ENCODE measurements at places on chromosomes 5 and 9.

- no peak for DNase-seq
Measured at GRCh38 chr9:132647355-132647754, 22.4 kb downstream of the DDX31 start.

DNA sequence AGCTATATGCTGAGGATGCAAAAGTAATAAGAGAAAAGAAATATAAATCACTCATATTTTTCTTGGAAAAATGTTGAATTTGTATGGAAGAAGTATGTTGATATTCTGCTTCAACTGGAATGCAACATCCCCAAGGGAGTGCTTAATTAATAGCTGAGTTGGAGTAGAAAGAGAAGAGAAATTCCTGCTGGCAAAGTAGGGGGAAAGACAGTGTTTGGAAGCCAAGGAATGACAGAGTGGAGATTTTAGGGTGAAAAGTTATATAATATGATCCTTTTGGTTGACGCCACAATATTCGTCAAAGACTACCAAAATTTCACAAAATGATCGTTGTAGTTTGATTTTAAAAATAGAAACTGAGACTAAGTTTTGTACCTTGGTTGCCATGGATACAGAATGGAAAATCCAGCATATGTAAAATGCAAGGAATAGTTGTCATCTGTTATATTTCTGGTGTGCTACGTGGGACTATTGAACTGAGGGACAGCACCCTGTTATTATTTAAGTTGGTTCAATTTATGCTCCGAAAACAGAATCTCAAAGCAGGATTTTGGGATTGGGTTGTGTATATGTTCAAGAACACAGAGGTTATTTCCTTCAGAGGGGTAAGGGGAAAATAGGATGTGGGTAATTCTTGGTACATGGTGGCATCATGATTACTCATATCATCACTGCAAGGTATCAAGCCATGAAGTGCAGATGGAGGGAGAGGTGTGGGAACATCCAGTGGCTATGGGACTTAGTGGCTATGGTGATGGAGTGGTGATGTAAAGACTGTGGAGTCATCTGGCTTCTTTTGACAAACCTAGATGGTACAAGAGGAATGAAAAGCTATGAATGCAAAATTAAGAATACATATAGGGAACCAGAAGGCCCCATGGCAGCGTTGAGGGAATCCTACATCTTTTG, 61.0 kb downstream of the SUB1 start:
- DNase-seq: no peak

- no peak for DNase-seq
Measured at GRCh38 chr5:1016476-1016875, 7.9 kb downstream of the NKD2 start.

GRCh38 chr9:135334953-135335460, 144.6 kb upstream of the PPP1R26 start:
- DNase-seq: no peak

- no peak for DNase-seq
Measured at GRCh38 chr9:132857616-132858342, 20.3 kb downstream of the AK8 start.

GRCh38 chr9:137639303-137640051, 20.7 kb downstream of the EHMT1 start:
- DNase-seq: no peak

GRCh38 chr5:128632264-128632663, 94.2 kb upstream of the FBN2 start:
- no peak for DNase-seq

GRCh38 chr5:122154910-122155309, 25.6 kb downstream of the ZNF474 start:
- no peak for DNase-seq

DNA sequence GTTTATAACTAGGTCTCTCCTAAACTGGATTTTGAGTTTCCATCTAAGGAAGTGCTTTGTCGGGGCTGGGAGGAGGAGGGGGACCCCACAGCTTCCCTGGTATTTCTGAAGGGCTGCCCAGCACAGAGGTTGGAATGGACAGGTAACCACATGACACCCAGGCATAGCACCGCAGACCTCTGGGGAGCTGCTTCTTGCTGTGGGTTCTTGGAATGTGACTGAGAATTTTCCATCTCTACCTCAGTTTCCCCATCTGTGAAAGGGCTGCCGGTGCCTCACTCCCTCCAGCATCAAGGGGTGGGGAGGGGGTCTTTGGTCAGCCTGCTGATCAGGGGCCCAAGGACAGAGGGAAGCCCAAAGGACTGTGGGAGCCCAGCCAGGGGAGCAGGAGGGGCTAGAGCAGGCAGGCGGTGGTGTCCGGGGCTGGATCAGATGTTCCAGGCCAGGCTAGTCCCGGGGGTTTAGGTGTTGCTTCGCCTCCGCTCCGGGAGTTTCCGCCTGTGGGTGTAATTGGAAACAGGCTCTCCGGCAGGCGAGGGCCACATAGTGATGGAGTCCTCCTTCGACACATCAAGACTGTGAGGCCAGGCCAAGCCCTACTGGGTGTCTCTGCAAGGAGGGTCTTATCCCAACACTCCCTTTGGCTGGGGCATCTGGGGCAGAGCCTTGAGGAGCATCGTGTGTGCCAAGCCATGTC, 3.3 kb downstream of the OLFML2A start:
- no peak for DNase-seq

GRCh38 chr5:152547202-152547601, 142.1 kb upstream of the NMUR2 start:
- DNase-seq: no peak

- no peak for DNase-seq
Measured at GRCh38 chr9:131875828-131876485, 136.1 kb upstream of the RAPGEF1 start.

DNA sequence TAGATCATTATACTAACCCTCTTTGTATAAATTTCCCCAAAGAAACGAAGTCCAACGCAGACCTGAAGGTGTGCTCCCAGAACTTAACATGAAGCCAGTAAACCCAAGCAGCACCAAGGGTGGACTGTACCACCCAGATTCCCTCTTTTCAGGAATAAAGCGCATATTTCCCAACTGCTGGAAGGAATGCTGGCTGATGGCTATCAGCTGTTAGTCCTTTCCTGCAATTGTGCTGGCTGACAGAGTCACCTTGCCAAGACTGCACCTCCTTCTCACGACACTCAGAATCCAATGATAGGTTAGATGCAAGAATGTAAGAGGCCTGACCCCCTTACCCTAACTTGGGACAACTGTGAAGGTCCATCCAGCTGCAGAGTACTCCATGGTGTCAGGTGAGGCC, 93.9 kb downstream of the MAPKAP1 start:
- DNase-seq: no peak

- DNase-seq: no peak
Measured at GRCh38 chr5:67156976-67157583, 39.5 kb downstream of the CD180 start.

GRCh38 chr9:115042781-115043509, 75.0 kb downstream of the TNC start:
- DNase-seq: no peak
